ENCODE measurements at places on chromosomes 6 and 20. TPM values are rescaled to one million over a fixed set of nuclear protein-coding genes. Genes with fewer than 3 reads are reported as not detected.

SMPDL3A gene
- total RNA-seq = 24.4 TPM

PRL gene
- not detected for total RNA-seq

FHL5 gene
- total RNA-seq = not detected

RNF217 gene
- total RNA-seq = 15.6 TPM

BTN1A1 gene
- 0.52 TPM for total RNA-seq

LAMA2 gene
- 17.6 TPM for total RNA-seq

CDH26 gene
- 0.43 TPM for total RNA-seq

POPDC3 gene
- 18.8 TPM for total RNA-seq

GHRH gene
- total RNA-seq = not detected

BPIFB1 gene
- 0.38 TPM for total RNA-seq

GGTLC1 gene
- not detected for total RNA-seq

SAMD10 gene
- 5.2 TPM for total RNA-seq

PRRT1 gene
- 0.92 TPM for total RNA-seq

HSD17B8 gene
- total RNA-seq = 22.2 TPM

UST gene
- total RNA-seq = 7.2 TPM

HRH3 gene
- total RNA-seq = 0.13 TPM

HCRTR2 gene
- 4.7 TPM for total RNA-seq

DOP1A gene
- 34.8 TPM for total RNA-seq

CRYBG1 gene
- total RNA-seq = 0.73 TPM

MOCS3 gene
- 9.3 TPM for total RNA-seq

GTSF1L gene
- not detected for total RNA-seq

GPSM3 gene
- 1.4 TPM for total RNA-seq

ULBP1 gene
- total RNA-seq = 2.7 TPM

OOEP gene
- not detected for total RNA-seq

SMOC2 gene
- 0.64 TPM for total RNA-seq

CCHCR1 gene
- 22.0 TPM for total RNA-seq

SNX9 gene
- 10.5 TPM for total RNA-seq

ZBTB12 gene
- 19.5 TPM for total RNA-seq

RUNX2 gene
- total RNA-seq = 12.2 TPM

FNDC11 gene
- 2.2 TPM for total RNA-seq

CD83 gene
- 16.7 TPM for total RNA-seq

HFE gene
- total RNA-seq = 5.7 TPM

KCNB1 gene
- 11.3 TPM for total RNA-seq

CD109 gene
- 0.21 TPM for total RNA-seq

CD24 gene
- total RNA-seq = 2.2 TPM

RIPPLY2 gene
- not detected for total RNA-seq

PPP1R14C gene
- 64.3 TPM for total RNA-seq

ADIG gene
- not detected for total RNA-seq

KHDRBS2 gene
- not detected for total RNA-seq

PAX1 gene
- 0.09 TPM for total RNA-seq

STMN3 gene
- 155 TPM for total RNA-seq

NFKBIL1 gene
- 24.8 TPM for total RNA-seq

HEY2 gene
- total RNA-seq = 6.7 TPM

ESR1 gene
- 1.7 TPM for total RNA-seq

MGME1 gene
- 13.5 TPM for total RNA-seq

CALHM4 gene
- 0.16 TPM for total RNA-seq

WFDC5 gene
- 0.29 TPM for total RNA-seq

MDC1 gene
- 13.2 TPM for total RNA-seq

BNIP5 gene
- total RNA-seq = not detected

HSPA1A gene
- 99.3 TPM for total RNA-seq

E2F1 gene
- 16.9 TPM for total RNA-seq

TRIM40 gene
- total RNA-seq = 0.31 TPM

MAP7 gene
- total RNA-seq = 24.5 TPM

CDSN gene
- not detected for total RNA-seq

ABHD12 gene
- total RNA-seq = 46.8 TPM
